ENCODE measurements at places on chromosomes 11 and 22.

DNA sequence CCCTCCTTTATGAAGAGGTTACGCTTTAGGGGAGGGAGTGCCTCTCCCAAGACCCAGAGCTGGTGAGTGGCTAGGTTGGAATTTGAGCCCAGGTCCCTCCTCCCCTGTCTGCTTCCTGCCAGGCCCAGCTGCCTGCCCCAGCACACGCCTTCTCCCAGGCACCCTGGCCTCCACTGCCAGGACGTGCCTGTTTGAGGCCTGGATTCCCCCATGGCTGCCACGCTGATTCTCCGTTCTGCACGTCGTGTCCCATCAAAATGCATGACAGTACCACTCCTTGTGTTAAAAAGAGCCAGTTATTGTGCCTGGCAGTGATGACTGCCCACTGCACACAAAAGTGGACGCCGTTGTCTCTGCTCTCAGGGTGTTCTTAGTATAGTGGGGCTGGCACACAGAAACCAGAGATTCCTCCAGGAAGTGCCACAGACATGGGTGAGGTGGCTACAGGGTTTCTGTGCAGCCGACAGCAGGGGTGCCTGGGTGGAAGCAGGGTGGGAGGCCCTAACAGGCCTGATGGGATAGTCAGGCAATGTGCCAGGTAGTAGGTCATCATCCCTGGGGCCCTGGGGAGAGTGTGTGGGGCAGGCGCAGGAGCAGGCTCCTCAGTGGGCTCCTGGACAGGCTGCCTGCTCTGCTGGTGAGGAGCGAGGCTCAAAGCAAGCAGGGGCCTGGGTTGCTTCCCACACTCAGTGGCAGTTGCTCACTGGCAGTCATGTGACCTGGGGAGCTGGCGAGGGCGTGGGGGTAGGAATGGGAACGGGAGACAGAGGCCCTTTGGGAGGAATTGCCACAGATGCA is 24.2 kb downstream of the MED15 start:
- DNase-seq: no peak

- no peak for DNase-seq
Measured at GRCh38 chr11:63445118-63445517, 45.8 kb downstream of the PLAAT5 start.

- DNase-seq: no peak
Measured at GRCh38 chr11:6864438-6864837, 1.6 kb downstream of the OR10A2 start.

- DNase-seq: no peak
Measured at GRCh38 chr11:47280860-47281259, 10.9 kb downstream of the MADD start.

DNA sequence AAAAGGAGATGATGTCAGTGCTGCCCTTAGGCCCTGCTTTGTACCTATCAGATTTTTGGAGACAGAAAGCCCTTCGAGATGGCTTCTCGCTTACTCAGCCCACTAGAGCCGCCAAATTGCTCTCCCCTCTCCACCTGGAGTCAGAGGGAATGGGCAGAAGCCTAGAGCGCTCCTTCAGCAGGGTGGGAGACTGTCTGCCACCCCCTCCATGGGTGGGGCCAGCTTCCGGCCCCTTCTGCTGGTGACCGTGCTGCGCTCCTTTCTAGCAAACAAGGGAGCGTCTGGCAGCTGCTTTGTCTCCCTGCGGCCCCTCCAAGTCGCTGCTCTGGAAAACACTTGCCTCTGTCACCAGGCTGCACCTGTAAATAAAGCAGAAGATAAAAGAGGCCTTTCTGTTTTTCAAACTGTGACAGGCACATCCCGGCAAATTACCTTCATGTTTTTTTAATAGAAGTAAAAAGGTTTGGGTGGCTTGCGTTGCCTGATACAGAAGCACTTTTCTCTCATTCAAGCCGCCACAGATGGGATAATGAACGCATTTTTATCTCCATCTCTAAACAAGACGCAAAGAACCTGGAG is 145.7 kb upstream of the NECTIN1 start:
- DNase-seq: no peak

GRCh38 chr22:29116397-29117123 is 43.7 kb downstream of the KREMEN1 start:
- no peak for DNase-seq

DNA sequence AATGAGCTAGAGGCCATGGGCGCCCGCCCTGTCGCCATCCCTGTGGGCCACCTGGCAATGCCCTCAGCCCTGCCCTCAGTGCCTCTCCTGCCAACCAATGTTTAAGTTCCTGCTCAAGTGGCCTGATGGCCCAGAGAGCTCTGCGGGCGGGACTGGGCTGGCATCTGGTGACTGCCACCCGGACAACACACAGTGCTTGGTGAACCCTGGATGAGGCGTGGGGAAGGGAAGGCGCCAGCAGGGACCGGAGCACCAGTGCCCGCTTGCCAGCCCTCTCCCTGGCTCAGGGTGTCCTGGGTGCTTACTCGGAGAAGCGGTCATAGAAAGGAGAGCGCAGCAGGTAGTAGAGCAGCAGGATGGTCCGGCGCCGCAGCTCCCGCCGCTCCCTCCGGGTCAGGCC is 4.2 kb downstream of the PEX16 start:
- DNase-seq: no peak

DNA sequence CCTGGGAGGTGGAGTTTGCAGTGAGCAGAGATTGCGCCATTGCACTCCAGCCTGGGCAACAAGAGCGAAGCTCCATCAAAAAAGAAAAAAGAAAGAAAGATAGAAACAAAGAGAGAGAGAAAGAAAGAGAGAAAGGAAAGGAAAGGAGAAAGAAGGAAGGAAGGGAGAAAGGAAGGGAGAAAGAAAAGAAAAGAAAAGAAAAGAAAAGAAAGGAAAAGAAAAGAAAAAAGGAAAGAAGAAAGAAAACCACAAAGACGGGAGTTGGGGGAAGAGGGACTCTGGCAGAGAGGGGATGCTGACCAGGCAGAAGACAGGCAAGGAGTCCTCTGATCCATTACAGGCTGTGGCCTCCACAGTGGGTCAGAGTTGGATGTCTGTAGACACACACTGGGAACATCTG is 18.8 kb upstream of the SLCO2B1 start:
- no peak for DNase-seq

- no peak for DNase-seq
Measured at GRCh38 chr22:49209452-49210195, 618.0 kb downstream of the BRD1 start.

GRCh38 chr22:35611891-35612576 is 5.1 kb downstream of the MB start:
- no peak for DNase-seq

GRCh38 chr22:31896472-31896871 is 47.9 kb upstream of the YWHAH start:
- no peak for DNase-seq

- DNase-seq: no peak
Measured at GRCh38 chr11:128048121-128048520, 539.2 kb downstream of the ETS1 start.

DNA sequence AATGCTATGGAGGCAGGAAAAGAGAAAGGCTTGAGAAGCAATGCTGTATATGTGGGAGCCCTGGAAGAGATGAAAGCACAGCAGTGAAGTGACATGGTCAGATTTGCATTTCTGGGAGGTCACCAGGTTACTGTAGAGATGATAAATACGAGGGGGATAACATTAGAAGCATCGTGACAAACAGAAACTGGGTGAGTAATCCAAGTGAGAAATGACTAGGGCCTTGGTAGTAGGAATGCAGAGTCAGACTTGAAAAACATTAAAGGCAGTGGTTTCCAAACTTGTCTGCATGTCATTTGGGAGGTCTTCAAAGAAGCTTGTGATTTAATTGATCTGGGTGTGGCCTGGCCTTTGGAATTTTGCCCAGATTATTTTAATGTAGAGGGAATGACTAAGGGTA is 43.9 kb downstream of the CCDC34 start:
- no peak for DNase-seq

DNA sequence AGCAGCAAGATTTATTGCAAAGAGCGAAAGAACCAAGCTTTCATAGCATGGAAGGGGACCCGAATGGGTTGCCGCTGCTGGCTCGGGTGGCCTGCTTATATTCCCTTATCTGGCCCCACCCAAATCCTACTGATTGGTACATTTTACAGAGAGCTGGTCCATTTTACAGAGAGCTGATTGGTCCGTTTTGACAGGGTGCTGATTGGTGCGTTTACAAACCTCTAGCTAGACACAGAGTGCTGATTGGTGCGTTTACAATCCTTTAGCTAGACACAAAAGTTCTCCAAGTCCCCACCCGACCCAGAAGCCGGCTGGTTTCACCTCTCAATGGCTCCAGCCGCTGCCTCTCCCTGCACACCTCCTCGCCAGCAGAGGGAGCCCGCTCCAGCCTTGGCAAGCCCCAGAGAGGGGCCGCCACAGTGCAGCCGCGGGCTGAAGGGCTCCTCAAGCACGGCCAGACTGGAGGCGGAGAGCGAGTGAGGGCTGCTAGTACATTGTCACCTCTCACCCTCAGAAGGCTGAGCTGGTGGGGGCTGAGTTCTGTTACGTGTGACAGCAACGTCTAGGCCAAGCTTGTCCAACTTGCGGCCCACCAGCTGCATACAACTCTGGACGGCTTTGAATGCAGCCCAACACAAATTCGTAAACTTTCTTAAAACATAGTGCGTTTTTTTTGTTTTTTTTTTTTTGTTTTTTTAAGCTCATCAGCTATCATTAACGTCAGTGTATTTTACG is 8.7 kb downstream of the PTH start:
- no peak for DNase-seq

GRCh38 chr11:60194511-60194910 is 11.6 kb upstream of the MS4A6A start:
- no peak for DNase-seq

DNA sequence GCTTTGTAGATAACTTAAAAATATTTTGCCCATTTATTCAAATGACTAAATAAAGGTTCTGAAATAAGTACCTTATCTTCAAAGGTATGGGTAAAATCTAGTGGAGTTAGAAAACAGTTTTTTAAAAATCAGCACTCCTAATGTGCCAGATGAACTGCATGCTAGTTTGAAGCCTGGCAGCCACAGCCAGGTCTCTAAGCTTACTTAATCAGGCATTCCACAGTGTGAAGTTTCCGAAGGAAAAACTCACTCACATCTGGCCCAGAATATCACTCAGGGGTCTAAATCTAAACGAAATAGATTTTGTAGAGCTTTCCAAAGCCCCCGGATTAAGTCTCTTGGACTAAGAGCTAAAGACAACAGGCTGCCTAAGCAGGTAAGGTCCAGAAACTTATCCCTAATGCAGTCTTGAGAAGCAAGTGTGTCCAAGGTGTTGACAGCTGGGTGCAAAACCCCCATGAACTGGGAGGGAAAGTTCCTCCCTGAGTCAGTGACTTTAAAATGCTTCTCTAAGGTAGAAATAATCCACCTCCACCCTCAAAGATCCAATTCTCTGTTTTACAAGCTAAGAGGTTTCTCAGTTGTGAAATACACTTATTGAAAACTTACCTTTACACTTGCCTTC is 157.6 kb downstream of the FCHSD2 start:
- no peak for DNase-seq

GRCh38 chr11:69303427-69303826 is 9.5 kb downstream of the MYEOV start:
- DNase-seq: no peak

- no peak for DNase-seq
Measured at GRCh38 chr11:27401280-27401832, 38.3 kb upstream of the CCDC34 start.

DNA sequence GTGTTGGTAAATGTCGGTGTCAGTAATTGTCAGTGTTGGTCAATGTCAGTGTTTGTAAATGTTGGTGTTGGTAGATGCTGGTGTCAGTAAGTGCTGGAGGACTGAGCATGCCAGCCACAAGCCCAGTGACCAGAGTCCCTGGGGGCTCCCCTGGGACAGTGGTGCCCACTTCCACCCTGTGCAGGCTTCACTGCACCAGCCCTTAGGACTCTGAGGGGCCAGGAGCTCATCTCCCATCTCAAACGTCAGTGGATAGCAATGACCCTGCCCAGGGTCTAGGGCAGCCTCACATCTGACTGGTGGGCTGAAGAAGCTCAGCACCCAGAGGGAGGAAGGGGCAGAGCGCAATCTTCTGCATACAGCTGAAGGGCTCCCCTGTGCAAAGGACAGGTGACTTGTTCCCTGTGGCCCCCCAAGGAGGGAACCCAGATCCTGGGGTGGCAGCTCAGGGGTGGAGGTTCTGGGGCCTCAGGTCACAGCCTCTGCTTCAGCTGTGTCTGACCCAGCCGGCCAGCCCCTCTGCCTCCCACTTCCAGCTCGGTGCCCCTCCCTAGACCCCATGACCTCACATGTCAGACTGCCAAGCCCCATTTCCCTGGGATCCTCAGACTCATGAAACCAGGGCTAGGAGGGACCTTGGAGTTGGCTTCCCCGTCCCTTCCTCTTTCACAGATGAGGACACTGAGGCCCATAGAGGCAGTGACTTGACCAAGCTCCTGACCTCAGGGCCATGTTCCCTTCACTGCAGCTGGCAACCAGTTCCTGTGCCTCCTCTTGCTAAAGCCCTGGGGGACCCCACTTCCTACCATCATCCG is 138.4 kb downstream of the CRYBB2 start:
- no peak for DNase-seq

GRCh38 chr11:77062924-77063323 is 3.8 kb upstream of the CAPN5 start:
- DNase-seq: no peak

Measured in NT2/D1 (cell line).